ENCODE measurements at places on chromosomes 2 and 18. TPM values are rescaled to one million over a fixed set of nuclear protein-coding genes. Genes with fewer than 3 reads are reported as not detected.

The ALPI gene
- 6.5 TPM for total RNA-seq

The CDH19 gene
- total RNA-seq, result 0.05 TPM

The CROCC2 gene
- total RNA-seq, result 0.68 TPM

The LOXHD1 gene
- total RNA-seq, result not detected

The GALR1 gene
- 0.07 TPM for total RNA-seq

The PER2 gene
- 14.0 TPM for total RNA-seq

The CPLX4 gene
- total RNA-seq, result not detected

The OR6B3 gene
- total RNA-seq, result not detected

The OSR1 gene
- total RNA-seq, result 55.7 TPM

The C2orf80 gene
- total RNA-seq, result not detected

The SERPINB4 gene
- 0.17 TPM for total RNA-seq

The TBR1 gene
- not detected for total RNA-seq

The ADD2 gene
- total RNA-seq, result 5.0 TPM

The PSMA8 gene
- total RNA-seq, result not detected

The BMP10 gene
- total RNA-seq, result not detected

The ANKRD62 gene
- not detected for total RNA-seq

The MAP3K19 gene
- total RNA-seq, result 1.1 TPM

The NEURL3 gene
- total RNA-seq, result 2.5 TPM

The STARD6 gene
- total RNA-seq, result not detected

The GPR39 gene
- 4.1 TPM for total RNA-seq

The XIRP2 gene
- 0.19 TPM for total RNA-seq

The VWA3B gene
- 4.1 TPM for total RNA-seq

The RNF125 gene
- 1.8 TPM for total RNA-seq

The RNF144A gene
- 35.6 TPM for total RNA-seq

The CGREF1 gene
- total RNA-seq, result 1.8 TPM

The SCN7A gene
- total RNA-seq, result 1.8 TPM

The PJVK gene
- total RNA-seq, result 8.0 TPM

The UGT1A4 gene
- not detected for total RNA-seq

The TP53I3 gene
- total RNA-seq, result 74.0 TPM

The ZNF2 gene
- total RNA-seq, result 4.2 TPM

The GKN1 gene
- total RNA-seq, result 1.7 TPM

The TTC39C gene
- 21.6 TPM for total RNA-seq

The UGT1A8 gene
- not detected for total RNA-seq

The TMEFF2 gene
- 14.0 TPM for total RNA-seq

The METTL5 gene
- total RNA-seq, result 39.3 TPM

The BBS5 gene
- total RNA-seq, result 11.2 TPM

The PLEK gene
- total RNA-seq, result not detected

The SMPD4 gene
- total RNA-seq, result 79.6 TPM

The TXNDC2 gene
- total RNA-seq, result not detected

The SP110 gene
- 15.4 TPM for total RNA-seq

The TFPI gene
- total RNA-seq, result 9.6 TPM

The SLC4A5 gene
- total RNA-seq, result 6.4 TPM

The TEX44 gene
- total RNA-seq, result not detected

The AMER3 gene
- 10.9 TPM for total RNA-seq

The LYG1 gene
- 2.1 TPM for total RNA-seq

The CFAP65 gene
- 2.1 TPM for total RNA-seq

The BOLL gene
- total RNA-seq, result not detected

The CRYGC gene
- not detected for total RNA-seq

The SKA1 gene
- 14.0 TPM for total RNA-seq

The HOXD10 gene
- 0.19 TPM for total RNA-seq

The POTEC gene
- not detected for total RNA-seq

The ADAM23 gene
- 20.2 TPM for total RNA-seq

The SPHKAP gene
- total RNA-seq, result not detected

The ANKRD30B gene
- total RNA-seq, result not detected

The C18orf54 gene
- total RNA-seq, result 18.4 TPM

The LRATD1 gene
- total RNA-seq, result 21.6 TPM

The TUBB8B gene
- total RNA-seq, result not detected

The IGFBP2 gene
- 121 TPM for total RNA-seq

The DLGAP1 gene
- 3.7 TPM for total RNA-seq

The AGXT gene
- total RNA-seq, result 0.51 TPM

All from type B pancreatic cell (in vitro differentiated cells).